ENCODE measurements at places on chromosomes 3 and 15.

- peaks cover 5% of the 10 kb centered on the region for H3K4me1 ChIP-seq
- DNase-seq = peak; percentile 23
- H3K27ac ChIP-seq = no peak overlapping the region
- H3K36me3 ChIP-seq = peaks cover 38% of the 10 kb centered on the region
- no peaks in the 10 kb centered on the region for H3K27me3 ChIP-seq
Measured at GRCh38 chr15:79872358-79873017, 24.3 kb downstream of the MTHFS start.

GRCh38 chr3:71392251-71392650 is 191.3 kb downstream of the FOXP1 start:
- no peak overlapping the region for H3K4me3 ChIP-seq
- DNase-seq = no peak
- H3K36me3 ChIP-seq = no peaks in the 10 kb centered on the region
- H3K4me1 ChIP-seq = peaks cover 31% of the 10 kb centered on the region
- H3K27ac ChIP-seq = peak overlapping the region; percentile 81

- no peaks in the 10 kb centered on the region for H3K27me3 ChIP-seq
- no peak for DNase-seq
- no peak overlapping the region for H3K4me3 ChIP-seq
- no peaks in the 10 kb centered on the region for H3K36me3 ChIP-seq
Measured at GRCh38 chr3:185325946-185326791, 36.8 kb upstream of the MAP3K13 start.

- H3K4me3 ChIP-seq = no peak overlapping the region
- H3K4me1 ChIP-seq = peaks cover 31% of the 10 kb centered on the region
- no peak for DNase-seq
- H3K36me3 ChIP-seq = no peaks in the 10 kb centered on the region
- no peaks in the 10 kb centered on the region for H3K27me3 ChIP-seq
Measured at GRCh38 chr3:118949113-118949760, 85.4 kb downstream of the IGSF11 start.

GRCh38 chr3:155979746-155980145 is 109.3 kb downstream of the GMPS start:
- DNase-seq = no peak
- no peaks in the 10 kb centered on the region for H3K27me3 ChIP-seq
- no peak overlapping the region for H3K27ac ChIP-seq
- H3K4me3 ChIP-seq = no peak overlapping the region
- no peaks in the 10 kb centered on the region for H3K4me1 ChIP-seq
- H3K36me3 ChIP-seq = no peaks in the 10 kb centered on the region

GRCh38 chr3:185560676-185561075 is 8.3 kb upstream of the LIPH start:
- H3K36me3 ChIP-seq = no peaks in the 10 kb centered on the region
- no peak overlapping the region for H3K4me3 ChIP-seq
- H3K4me1 ChIP-seq = no peaks in the 10 kb centered on the region
- H3K27ac ChIP-seq = no peak overlapping the region

DNA sequence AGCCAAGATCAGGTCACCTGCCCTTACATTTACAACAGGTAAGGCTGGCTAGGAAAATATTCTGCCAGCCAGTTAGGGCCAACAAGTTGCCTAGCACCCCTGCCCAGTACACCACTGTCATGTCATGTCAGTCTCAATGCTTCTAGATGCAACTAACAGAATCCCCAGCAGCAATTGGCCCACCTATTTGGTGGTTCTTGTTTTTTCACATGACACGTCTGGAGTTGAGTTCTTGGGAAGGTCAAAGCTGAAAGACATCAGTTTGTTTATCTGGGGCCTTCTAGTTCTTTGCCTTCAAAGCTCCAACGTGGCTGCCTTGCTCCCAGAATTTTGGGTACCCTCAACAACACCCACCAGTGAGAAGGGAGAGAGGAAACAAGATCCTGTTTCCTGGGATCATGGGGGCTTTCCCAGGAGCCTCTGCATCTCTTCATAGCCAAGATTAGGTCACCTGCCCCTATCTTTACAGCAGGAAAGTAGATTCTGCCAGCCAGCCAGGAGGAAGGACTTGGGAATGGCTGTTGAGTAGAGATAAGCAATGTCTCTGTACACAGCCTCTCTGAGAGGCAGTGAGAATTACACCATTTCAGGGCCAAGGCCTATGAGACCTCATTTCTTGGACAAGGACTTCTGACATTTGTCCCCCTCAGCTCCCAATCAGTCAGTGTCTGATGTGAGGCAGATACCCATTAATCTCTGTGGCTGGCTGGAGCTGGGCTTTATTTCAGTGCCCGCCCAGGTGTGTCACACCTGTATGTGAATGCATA is 8.6 kb downstream of the GPX1 start:
- DNase-seq = no peak
- H3K36me3 ChIP-seq = no peaks in the 10 kb centered on the region
- H3K4me3 ChIP-seq = no peak overlapping the region
- peaks cover 7% of the 10 kb centered on the region for H3K4me1 ChIP-seq
- H3K27me3 ChIP-seq = no peaks in the 10 kb centered on the region

GRCh38 chr3:172038798-172039435 is 461 bp upstream of the FNDC3B start:
- H3K27me3 ChIP-seq = no peaks in the 10 kb centered on the region
- H3K4me3 ChIP-seq = peak overlapping the region; percentile 64
- no peaks in the 10 kb centered on the region for H3K36me3 ChIP-seq
- peaks cover 11% of the 10 kb centered on the region for H3K4me1 ChIP-seq
- peak overlapping the region; percentile 97 for H3K27ac ChIP-seq

DNA sequence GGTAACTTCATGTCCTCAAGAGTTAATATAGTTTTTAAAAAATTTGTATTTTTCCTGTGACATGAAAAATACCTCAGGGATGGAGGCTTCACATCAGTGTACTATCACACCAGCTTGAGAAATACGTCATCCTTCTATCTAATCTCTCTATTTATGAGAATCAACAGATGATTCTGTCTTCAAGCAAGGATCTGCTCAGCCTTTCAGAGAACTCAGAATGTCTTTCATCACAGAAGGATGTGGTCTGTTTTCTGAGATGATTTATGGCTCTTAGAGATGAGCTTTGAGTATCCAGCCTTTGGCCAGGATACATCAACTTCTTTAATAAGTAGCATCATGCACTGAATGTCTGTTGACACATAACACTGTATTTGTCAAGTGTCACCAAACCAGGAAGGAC is 193.9 kb downstream of the DTWD1 start:
- H3K4me1 ChIP-seq = no peaks in the 10 kb centered on the region
- no peak overlapping the region for H3K4me3 ChIP-seq
- no peak overlapping the region for H3K27ac ChIP-seq

DNA sequence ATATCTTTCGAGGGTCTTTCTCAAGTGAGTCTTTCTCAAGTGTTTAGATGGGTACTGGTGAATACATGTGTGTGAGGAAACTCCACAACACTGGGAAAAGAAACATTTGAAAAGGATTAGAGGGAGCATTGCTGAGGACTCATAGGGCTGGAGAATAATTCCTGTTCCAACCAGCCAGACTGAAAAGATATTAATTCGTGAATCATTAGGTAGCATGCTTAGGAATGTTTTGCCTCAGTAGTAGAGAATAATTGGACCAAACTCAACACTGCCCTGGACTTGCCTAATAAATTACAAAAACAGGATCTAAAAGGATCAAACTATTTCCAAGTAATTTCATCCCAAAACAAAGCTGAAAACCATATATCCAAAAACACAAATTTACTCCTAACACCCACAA is 17.3 kb downstream of the PP2D1 start:
- no peak overlapping the region for H3K4me3 ChIP-seq
- no peaks in the 10 kb centered on the region for H3K36me3 ChIP-seq
- no peaks in the 10 kb centered on the region for H3K4me1 ChIP-seq

- DNase-seq = no peak
- no peaks in the 10 kb centered on the region for H3K27me3 ChIP-seq
- no peak overlapping the region for H3K27ac ChIP-seq
Measured at GRCh38 chr3:105957722-105958121, 88.9 kb upstream of the CBLB start.

- H3K4me3 ChIP-seq = no peak overlapping the region
- H3K27me3 ChIP-seq = no peaks in the 10 kb centered on the region
- DNase-seq = no peak
- no peak overlapping the region for H3K27ac ChIP-seq
- no peaks in the 10 kb centered on the region for H3K4me1 ChIP-seq
Measured at GRCh38 chr3:135337192-135337591, 542.1 kb downstream of the EPHB1 start.

DNA sequence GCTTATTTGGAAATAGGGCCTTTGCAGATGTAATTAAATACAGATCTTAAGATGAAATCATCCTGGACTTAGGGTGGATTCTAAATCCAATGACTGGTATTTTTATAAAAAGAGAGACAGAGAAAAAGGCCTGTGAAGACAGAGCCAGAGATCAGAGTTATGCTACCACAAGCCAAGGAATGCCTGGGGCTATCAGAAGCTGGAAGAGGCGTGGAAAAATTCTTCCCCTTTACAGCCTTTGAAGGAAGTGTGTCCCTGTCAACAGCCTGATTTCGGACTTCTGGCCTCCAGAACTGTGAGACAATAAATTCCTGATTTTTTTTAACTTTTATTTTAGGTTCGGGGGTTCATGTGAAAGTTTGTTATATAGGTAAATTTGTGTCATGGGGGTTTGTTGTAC is 154.1 kb upstream of the CADPS start:
- H3K36me3 ChIP-seq = no peaks in the 10 kb centered on the region
- H3K27me3 ChIP-seq = no peaks in the 10 kb centered on the region

GRCh38 chr3:74302969-74303368 is 311.5 kb downstream of the CNTN3 start:
- no peaks in the 10 kb centered on the region for H3K4me1 ChIP-seq
- DNase-seq = no peak
- no peaks in the 10 kb centered on the region for H3K27me3 ChIP-seq
- no peak overlapping the region for H3K27ac ChIP-seq

- H3K4me1 ChIP-seq = no peaks in the 10 kb centered on the region
- H3K4me3 ChIP-seq = no peak overlapping the region
- no peaks in the 10 kb centered on the region for H3K27me3 ChIP-seq
Measured at GRCh38 chr15:62209821-62210220, 44.7 kb upstream of the C2CD4B start.
